ENCODE measurements at places on chromosomes 5 and 9.

- DNase-seq, result no peak
Measured at GRCh38 chr9:108445431-108446071, 410.2 kb downstream of the ACTL7B start.

GRCh38 chr5:23996525-23996924 lies 489.1 kb downstream of the PRDM9 start:
- DNase-seq, result no peak

- DNase-seq, result no peak
Measured at GRCh38 chr5:172350212-172351181, 66.9 kb upstream of the UBTD2 start.

DNA sequence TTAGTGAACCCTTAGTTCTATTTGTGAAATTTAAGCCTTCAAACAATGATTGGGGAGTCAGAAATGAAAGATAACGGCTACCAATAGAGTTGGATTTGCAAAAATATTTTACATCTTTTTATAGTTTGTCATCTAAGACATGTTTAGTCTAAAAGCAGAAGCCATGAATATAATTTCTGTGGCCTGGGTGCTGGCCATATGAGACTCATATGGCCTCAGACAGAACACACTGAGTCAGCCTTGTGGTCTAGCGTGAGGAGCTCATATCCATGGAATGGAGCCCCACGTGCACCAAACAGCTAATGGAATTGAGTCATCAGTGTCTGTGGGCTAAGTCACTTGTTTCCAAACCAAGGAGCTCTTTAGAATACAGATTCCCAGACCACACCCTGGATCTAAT lies 240.7 kb upstream of the NREP start:
- no peak for DNase-seq

DNA sequence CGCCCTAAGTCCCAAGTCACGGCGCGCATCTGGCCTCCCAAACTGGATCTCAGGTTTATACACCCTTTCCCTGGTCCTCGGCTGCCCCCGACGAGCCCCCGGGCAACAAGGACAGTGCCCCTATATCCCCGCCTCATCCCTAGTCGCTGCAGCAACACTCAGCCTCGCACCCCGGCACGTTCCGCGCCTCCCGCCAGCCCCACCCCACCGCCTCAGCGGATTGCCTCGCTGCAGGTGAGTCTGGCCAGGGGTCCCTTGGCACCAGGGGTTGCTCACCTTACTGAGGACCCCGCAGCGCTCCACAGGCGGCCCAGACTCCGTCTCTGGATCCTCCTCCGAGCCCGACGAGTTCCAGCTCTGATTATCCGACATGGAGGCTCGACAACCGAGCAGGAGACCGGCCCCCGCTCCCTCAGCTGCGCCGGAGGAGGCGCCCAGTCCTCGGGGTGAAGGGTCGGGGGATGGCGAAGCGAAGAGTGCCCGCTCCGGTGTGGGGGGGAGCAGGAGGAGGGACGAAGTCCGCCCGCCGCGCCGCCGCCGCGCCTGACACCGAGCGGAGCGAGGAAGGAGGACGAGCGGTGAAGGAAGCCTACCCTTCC lies 494 bp downstream of the CERT1 start:
- peak; percentile 38 for DNase-seq

- DNase-seq, result no peak
Measured at GRCh38 chr5:140556438-140556837, 835 bp downstream of the SRA1 start.

GRCh38 chr5:159581502-159582249 lies 251.4 kb upstream of the IL12B start:
- peak; percentile 77 for DNase-seq

DNA sequence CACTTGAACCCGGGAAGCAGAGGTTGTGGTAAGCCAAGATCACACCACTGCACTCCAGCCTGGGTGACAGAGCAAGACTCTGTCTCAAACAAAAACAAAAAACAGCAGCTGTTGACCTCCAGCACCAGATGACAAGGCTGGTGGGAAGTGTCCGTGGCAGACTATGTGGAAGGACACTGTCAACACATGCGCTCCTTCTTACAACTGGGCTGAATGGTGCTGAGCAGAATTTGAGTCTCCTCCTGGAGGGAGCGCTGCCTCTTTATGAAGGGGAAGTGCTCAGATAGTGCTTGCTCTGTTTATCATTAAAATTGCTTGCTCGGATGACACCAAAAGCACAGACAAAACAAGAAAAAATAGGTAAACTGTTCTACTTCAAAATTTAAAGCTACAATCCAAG lies 9.2 kb upstream of the CFAP157 start:
- no peak for DNase-seq

GRCh38 chr9:19650312-19650711 lies 138.5 kb downstream of the SLC24A2 start:
- no peak for DNase-seq

DNA sequence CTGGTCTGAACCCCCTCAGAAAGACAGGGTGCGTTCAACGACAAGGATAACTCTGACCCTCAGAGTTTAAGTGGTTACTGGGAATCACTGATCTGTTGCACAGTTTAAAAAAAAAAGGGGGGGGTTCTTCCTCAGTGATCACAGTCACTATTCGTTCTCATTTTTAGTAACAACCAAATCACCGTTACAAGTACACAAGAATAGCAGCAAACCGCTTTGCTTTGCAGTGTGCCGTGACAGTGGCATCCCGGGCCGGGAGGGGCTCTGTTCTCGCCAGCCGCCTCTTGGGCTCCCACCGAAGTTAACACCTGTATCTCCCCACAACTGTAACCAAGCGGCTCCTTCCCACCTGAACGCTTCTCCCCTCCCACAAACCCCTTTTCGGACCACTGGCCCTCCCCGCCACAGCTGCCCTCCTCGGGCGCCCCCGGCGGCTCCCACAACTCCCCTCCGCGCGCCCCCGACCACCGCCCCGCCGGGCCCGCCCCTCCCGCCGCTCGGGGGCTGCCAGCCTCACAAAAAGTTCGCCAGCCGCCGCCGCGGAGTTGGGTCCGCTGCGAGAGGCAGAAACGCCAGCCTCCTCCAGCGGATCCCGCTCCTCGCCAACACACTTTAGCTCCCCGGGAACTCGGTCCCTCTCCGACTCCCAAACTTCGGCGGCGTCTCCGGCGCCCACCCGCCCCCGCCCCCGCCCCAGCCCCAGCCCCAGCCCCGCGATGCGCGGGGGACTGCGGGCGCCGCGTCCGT lies 1.2 kb downstream of the SSBP2 start:
- DNase-seq, result no peak

GRCh38 chr5:16866795-16867576 lies 69.1 kb downstream of the MYO10 start:
- no peak for DNase-seq

DNA sequence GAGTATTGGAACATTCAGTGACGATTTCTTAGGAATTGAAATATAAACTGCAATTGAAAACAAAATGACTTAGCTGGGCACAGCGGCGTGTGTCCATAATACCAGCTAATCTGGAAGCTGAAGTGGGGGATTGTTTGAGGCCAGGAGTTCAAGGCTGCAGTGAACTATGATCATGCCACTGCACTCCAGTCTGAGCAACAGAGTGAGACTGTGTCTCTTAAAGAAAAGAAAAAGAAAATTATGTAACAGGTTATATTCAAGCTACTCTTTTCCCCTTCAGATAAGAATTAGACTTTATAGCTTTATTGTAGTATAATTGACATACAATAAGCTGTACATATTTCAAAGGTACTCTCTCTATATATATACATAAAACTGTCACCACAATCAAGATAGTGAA lies 6.4 kb downstream of the SLC26A2 start:
- no peak for DNase-seq

DNA sequence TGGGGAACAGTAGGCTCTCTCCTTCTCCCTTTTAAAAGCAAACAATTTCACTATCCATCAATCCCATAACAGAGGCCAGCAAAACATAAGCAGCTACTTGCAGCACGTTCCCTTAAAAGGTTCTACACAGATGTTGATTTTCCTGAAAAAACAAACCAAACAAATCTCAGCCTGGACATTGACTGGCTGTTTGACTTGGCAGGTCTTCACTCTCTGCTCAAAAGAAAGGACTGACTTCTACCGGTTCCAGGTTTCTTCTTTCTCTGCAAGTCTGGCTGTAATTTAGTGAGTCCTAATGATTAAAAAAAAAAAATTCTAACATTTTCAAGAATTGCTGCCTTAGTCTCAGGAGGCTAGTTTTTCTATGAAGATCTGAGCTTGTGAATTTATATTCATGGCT lies 203.1 kb upstream of the EFNA5 start:
- no peak for DNase-seq

DNA sequence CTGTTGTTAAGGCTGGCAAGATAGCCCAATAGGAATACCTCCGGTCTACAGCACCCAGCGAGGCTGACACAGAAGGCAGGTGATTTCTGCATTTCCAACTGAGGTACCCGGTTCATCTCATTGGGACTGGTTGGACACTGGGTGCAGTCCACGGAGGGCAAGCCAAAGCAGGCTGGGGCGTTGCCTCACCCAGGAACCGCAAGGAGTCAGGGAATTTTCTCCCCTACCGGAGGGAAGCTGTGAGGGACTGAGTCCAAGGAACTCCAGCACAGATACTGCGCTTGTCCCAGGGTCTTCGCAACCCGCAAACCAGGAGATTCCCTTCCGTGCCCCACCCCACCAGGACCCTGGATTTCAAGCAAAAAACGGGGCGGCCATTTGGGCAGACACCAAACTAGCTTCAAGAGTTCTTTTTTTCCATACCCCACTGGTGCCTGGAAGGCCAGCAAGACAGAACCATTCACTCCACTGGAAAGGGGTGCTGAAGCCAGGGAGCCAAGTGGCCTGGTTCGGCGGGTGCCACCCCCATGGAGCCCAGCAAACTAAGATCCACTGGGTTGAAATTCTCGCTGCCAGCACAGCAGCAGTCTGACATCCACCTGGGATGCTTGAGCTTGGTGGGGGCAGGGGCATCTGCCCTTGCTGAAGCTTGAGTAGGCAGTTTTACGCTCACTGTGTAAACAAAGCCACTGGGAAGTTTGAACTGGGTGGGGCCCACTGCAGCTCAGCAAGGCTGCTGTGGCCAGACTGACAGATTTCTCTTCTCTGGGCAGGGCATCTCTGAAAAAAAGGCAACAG lies 647.2 kb downstream of the BNC2 start:
- DNase-seq, result no peak

DNA sequence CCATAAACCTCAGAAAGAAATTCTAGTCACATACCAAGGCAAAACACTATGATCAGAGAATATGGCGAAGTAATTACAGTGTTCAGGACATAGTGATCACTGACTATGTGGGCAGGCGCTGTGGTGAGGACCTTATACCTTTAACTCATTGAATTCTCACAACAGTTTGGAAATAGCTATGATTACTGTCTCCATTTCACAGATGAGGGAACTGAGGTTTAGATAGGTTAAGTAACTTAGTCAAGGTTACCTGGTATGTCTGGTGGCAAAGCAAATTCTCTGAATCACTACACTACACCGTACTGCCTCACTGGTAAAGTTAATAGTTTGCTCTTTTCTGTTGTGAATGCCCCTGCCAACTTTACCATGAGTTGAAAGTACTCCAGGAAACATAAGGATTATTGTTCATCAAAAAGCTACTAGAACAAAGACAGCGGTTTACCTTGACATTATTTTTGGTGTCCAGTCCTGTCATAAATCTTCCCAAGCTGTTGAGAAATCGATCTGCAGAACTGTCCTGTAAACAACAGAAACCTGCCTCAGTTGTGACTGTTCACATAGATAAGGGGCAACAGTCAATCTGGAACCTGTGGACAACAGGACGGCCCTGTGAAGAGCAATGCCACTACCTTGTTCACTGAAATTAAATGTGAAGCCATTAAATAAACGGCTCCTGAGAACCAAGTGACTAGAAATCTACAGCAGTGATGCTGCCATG lies 36.3 kb downstream of the NIPSNAP3B start:
- no peak for DNase-seq

- peak; percentile 32 for DNase-seq
Measured at GRCh38 chr9:89312222-89312571, 1.2 kb downstream of the CKS2 start.

DNA sequence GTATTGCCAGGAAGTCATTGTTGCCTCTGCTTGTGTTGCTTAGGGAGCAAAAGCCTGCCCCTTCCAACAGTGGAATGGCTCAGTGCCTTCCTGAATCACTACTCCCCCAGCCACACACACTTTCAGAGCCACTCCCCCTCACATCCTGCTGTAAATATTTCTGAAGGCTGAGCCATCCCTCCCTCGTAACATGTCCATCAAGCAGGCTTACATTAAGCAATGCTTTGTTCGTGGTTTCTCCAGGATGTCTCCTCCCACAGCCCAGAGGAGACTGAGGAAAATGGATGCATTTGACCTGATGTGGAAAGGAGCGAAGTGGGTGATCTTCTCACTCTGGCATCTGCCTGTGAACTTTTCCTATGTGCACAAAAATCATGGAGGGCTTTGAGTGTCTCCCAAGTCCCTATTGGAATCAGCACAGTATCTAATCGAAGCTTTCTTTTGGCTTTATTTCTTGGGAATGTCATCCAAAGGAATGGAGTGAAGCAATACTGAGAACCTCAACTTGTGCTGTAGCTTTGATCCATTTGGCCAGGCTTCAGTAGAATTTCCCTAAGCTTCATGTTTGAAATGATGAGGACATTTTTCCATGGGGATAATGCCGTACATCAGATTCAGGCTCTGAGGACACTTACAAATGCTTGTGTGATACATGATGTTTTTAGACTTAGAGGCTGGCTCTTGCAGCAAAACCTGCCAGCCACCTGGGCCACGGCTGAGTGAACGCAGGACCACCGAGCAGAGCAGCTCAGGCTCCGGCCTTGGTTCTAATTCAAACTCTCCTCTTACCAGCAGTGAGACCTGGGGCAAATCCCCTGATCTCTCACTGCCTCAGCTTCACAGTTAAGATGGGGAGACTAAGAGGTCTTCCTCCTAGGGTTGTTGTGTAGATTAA lies 389.1 kb downstream of the ENC1 start:
- DNase-seq, result peak; percentile 57

- DNase-seq, result no peak
Measured at GRCh38 chr5:135671052-135671705, 92.4 kb upstream of the CXCL14 start.

DNA sequence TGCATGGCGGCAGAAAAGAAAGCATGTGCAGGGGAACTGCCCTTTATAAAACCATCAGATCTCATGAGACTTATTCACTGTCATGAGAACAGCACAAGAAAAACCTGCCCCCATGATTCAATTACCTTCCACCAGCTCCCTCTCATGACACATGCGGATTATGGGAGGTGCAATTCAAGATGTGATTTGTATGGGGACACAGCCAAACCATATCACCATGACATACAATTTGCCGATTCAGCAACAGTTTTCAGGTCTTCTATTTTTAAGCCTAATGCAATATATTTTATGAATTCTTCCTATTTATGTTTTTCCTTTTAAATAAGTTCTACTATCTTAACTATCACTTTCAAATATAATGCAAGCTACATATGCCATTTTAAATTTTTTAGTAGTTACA lies 90.8 kb upstream of the CCDC152 start:
- no peak for DNase-seq

- DNase-seq, result no peak
Measured at GRCh38 chr5:88688156-88688983, 194.6 kb downstream of the MEF2C start.

DNA sequence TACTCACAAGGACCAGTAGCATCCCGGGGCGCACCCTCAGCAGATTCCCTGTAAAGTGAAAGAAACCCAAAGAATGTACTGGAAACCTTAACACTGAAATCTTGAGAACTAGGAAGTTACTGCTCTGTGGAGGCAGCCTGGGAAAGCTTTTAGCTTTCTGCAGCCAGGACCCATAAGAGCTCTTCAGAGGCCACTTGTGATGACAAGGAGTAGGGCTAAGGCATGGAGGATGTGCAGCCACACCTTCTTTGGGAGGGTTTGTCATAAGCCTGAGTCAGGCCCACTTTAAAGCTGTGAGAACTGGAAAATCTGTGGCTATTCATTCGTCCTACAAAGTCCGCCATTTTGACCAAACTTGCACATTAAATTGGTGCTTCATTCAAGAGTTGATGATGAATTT lies 291.1 kb upstream of the TLE4 start:
- no peak for DNase-seq
